C1 segment of cervical spinal cord (tissue), 14 donors: ENCODE measurements at places on chromosomes 7 and 10.

DNA sequence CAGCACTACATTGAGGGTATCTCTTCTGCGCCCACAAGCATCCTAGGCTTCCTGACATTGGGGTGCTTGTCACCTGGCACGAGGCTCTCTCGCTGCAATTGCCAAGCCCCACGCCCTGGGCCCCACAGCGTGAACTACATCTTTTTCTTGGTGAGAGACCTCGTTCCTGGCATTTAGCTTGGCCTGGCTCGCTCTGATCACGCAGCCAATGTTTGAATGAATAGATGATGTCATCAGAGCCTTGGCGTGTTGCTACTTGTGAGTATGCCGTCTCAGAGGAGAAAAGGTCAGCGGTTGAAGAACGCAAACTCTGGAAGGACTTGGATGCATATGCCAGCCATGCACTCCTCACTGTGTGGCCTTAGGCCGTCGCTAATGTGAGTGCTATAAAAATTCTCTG is 150.2 kb upstream of the AUTS2 start:
- DNase-seq: no peak

GRCh38 chr10:96152437-96152836 is 22.3 kb downstream of the ZNF518A start:
- DNase-seq: no peak

GRCh38 chr7:47335557-47336471 is 246.1 kb downstream of the TNS3 start:
- peak; percentile 19 for DNase-seq

- no peak for DNase-seq
Observed at GRCh38 chr7:135771961-135772638, 23.5 kb upstream of the FAM180A start.

GRCh38 chr7:38819463-38819862 is 89.5 kb downstream of the VPS41 start:
- DNase-seq: no peak

- no peak for DNase-seq
Observed at GRCh38 chr10:62496925-62497324, 122.8 kb downstream of the ZNF365 start.

DNA sequence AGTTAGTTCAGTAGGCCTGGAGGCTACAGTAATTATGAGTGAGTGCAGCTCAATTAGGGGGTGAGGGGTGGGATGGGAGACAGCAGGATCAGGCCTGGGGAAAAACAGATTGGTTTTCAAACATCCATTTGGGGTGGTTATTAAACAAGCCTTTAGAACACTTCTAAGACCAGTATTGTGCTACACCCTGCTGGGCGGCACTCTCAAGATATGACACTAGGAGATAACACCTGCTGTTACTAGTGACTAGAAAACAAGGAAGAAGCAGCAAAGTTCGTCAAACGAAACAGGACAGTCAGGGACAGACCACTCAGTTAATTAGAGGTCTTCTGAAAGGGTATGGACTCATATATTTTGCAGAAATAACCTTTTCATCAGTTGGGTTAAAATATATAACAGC is 353.6 kb downstream of the PTEN start:
- DNase-seq: no peak

DNA sequence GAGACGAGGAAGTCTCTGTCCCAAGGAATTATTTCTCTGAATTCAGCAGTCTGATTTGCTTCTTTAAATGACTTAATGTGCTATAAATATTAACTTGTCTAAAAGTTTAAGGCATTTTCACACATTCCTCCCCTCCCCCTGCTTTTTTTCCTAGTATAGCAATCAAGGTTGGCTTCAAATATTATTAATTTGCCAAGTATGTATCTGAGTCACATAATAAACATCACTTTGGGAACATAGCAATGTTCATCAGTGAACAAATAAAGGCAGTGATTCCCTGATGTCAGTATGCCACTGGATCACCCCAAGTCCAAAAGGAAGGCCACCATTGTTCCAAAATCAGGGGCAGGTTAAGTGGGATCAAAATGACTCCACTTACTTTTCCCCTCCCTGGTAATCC is 40.5 kb downstream of the PDE6C start:
- no peak for DNase-seq

DNA sequence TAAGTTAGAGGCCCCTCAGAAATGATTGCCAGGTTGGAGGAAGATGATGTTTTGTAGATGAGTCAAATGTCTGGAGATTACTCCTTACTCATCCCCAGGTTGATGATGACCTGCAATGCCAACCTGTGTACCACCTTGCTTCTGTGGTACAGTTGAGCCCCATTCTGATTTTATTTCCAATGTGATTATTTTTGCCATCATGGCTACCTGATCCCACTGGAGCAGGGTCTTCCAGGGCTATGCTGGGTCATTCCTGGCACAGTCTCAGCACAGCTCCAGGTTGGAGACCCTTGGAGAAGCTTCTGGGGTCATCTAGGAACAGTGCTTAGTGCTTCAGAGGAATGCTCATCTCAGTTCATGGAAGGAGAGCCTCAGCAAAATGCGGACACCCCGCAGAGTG is 34.3 kb downstream of the LRRC18 start:
- no peak for DNase-seq

DNA sequence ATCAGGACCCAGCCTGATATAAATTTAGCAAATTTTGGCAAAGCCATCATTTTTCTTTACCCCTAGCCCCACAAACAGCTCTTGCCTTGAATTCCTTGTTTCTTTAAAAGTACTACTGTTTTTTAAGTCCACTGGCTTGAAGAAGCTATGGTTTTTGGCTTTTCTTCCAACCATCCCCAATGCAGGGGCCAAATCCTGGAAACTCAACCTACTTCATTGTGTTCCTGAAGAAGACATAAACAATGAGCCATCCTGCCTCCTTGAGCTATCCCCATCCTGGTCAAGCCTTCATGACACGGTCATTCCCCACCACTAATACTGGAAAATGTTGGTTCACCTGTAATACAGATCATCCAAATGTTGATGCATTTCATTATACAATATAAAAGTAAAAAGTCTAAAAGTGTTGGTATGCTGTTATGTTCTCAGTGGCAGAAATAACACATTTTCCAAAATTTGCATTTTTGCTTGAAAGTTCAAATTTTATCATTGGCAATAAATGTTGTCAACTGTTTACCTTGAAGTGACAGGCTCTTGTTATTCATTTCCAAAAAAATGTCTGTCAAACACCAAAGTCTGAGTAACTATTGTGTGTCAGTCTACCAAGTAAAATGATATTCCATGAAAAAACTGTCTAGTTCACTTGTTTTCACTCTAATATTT is 92.2 kb downstream of the DOCK4 start:
- no peak for DNase-seq

- peak; percentile 70 for DNase-seq
Observed at GRCh38 chr10:12605580-12606405, 256.4 kb downstream of the CAMK1D start.

GRCh38 chr7:102077081-102077480 is 209.6 kb upstream of the SH2B2 start:
- no peak for DNase-seq

GRCh38 chr7:143436325-143436946 is 6.8 kb upstream of the TAS2R60 start:
- no peak for DNase-seq

DNA sequence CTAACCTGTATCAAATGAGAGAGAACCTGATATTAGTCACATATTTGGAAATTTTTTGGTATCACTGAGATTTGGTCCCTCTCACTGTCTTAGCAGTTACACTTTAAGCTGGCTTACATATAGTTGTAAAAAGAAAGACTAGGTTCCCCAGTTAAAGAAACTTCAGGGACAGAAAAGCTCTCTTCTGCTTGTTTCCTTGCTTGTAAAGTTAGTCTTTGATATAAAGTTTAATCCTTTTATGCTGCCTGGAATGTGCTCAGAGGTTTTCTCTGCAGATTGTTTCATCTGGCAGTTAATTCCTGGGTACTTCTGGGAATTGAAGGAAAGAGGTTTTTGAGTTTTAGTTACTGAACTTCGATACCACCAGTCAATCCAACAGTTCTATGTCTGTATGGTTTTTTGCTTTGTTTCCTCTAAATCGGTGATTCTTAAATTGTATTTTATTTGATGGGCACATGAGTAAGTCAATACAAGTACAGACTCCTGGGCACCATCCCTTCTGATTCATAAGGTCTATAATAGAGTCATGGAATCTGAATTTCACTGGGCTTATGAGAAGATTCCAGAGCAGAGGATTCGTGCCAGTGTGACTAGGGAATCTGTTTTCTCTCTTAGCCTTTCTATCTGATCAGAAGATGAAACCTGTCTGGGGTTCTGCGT is 1080.9 kb upstream of the C7orf33 start:
- DNase-seq: no peak

GRCh38 chr10:30056281-30056680 is 3.1 kb downstream of the JCAD start:
- no peak for DNase-seq

DNA sequence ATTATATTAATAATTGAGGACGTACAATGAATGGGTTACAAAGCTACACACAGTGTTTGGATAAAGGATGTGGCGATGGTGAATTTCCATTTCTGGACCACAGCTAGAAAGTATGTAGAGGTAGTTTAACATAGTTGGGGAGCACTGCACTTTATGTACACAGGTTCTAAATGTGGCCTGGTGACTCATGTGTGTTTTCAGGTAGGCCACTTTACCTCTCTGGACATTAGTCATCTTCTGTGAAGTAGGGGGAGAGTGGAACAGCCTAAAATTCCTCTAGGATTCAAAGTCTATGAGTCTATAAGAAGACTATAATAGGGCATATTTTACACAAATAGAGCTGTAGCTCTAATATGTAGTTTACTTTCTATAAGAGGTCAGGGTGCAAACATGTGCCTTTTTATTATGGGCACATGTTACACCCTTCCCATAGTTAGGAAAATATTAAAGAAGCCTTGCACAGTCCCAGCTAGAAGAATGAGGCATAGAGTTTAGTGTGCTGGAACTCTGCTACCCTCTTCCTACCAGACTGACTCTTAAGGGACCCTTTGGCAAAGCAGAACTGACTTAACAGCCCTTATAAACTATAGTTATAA is 594.9 kb downstream of the LRMDA start:
- no peak for DNase-seq

- no peak for DNase-seq
Observed at GRCh38 chr10:22803261-22803885, 89.0 kb upstream of the PIP4K2A start.

- no peak for DNase-seq
Observed at GRCh38 chr7:44411306-44411705, 79.2 kb downstream of the NUDCD3 start.

- DNase-seq: no peak
Observed at GRCh38 chr7:132492823-132493445, 83.3 kb downstream of the PLXNA4 start.

- no peak for DNase-seq
Observed at GRCh38 chr7:18018296-18019215, 9.1 kb downstream of the PRPS1L1 start.

- peak; percentile 22 for DNase-seq
Observed at GRCh38 chr7:137820677-137821420, 25.9 kb downstream of the DGKI start.

DNA sequence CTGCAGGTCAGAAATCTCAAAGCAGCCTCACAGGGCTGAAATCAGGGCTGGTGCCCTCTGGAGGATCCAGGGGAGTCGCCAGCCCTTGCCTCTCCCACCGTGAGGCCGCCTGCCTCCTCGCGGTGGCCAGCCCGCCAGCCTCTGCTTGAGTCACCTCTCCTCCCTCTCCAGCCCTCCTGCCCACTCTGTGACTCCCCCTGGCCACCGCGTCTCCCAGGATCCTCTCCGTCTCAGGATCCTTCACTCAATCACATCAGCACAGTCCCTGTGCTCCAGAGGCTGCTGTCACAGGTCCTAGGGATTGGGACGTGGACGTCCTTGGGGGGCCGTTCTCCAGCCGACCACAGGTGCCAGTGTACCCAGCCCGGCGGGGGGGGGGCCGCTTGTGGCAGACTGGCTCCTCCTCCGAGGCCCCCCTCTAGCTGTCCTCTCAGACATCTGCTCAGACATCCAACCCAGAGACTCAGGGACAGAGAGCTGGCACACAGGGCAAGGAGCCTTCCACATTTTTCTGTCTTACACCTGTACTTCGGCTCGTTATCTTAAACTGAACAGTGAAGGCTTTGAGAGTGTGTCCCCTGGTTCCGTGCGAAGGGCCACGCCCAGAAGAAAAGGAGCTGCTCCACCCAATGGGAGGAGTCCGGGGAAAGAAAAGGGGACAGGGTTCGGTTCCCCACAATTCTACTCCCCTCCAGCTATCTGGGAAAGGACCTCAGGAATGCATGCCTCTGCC is 9.4 kb upstream of the PPP2R2D start:
- no peak for DNase-seq

DNA sequence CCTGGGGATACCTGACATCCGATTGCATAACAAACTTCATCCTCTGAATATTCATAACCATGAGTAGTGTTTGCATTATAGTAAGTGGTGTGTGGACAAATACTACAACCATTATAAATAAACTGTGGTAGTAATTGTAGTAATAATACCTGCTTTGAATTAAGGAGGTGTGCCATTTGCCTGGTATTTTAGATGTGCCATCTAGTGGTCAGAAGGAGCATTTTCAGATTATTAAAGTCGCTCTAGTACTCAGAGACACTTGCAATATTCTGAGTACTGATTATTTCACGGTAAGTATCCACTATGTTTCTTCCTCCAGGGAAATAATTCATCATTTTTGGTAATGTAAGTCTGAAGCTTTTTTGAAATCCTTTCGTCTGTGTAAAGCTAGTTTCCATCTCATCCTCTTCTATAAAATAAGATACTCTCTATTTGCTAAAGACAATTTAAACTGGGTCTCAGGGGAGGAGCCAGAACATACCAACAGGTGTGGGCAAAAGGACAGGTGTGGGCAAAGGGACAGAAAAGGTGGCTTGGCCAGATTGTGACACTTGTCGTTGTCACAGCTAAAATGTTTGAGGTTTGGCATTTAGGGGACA is 115.3 kb upstream of the WDR11 start:
- DNase-seq: no peak

- DNase-seq: no peak
Observed at GRCh38 chr10:24438800-24439199, 229.9 kb downstream of the KIAA1217 start.

GRCh38 chr10:23174977-23175512 is 17.1 kb upstream of the PTF1A start:
- DNase-seq: no peak

DNA sequence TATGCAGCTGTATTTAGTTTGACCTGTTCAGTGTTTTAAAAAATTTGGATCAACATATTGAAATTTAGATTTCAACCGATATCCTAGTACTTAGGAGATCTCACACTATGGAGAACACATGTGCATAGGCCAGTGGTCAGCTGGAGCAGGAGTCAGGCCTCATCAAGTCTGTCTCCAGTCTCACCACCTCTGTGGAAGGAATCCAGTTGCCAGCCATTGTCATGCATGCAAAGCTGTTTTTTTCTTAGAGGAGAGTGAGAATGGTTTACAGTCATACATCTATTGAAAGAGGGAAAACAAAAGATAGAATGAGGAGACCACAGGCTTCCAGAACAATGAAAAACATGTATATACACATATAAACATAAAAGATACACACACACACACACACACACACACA is 7.6 kb upstream of the CLEC5A start:
- no peak for DNase-seq
